ENCODE measurements at places on chromosomes 3 and 15.

- DNase-seq = no peak
Observed at GRCh38 chr3:189982321-189982945, 138.3 kb downstream of the P3H2 start.

GRCh38 chr3:13316603-13317002, 103.5 kb downstream of the NUP210 start:
- no peak for DNase-seq

DNA sequence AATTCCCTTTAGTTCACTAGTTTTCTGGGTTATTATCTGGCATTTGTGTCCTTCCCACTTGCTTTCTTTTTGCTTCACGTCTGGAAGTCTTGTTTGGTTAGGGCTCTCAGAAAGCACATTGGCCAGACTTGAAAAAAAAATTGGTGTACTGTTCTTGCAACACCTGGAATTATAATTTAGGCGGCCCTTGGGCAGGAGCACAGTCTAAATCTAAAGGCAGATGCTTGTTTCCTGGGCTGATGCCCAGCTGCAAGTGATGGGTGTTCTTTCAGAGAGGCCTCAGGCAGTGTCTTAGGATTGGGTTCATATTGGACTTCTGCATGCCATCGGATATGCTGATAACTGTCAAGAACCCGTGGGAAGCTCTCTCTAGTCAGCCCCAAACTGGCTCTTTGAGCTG, 521.5 kb downstream of the PDCD6IP start:
- no peak for DNase-seq

- no peak for DNase-seq
Observed at GRCh38 chr15:24054547-24055245, 367.6 kb upstream of the NDN start.

GRCh38 chr3:93924491-93924890, 49.2 kb downstream of the PROS1 start:
- DNase-seq = no peak

GRCh38 chr3:50551054-50551659, 16.4 kb downstream of the C3orf18 start:
- no peak for DNase-seq

DNA sequence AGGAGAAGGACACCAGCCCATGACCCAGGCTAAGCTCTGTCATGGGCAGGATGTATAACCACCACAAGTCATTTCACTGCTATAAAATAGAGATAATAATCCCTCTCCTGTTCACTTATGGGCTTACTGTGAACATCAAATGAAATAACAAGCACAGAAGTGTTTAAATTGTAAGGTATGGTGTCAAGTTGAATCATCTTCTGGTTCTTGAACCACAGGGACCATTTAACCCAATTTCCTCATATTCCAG, 44.3 kb upstream of the TLE3 start:
- DNase-seq = no peak
